NCI-H774 (cell line): ENCODE measurements at places on chromosomes 13 and 19.

GRCh38 chr19:2014131-2014571 lies 1.4 kb downstream of the BTBD2 start:
- no peak for DNase-seq

- DNase-seq, result no peak
Measured at GRCh38 chr19:17125062-17125727, 49.6 kb downstream of the MYO9B start.

DNA sequence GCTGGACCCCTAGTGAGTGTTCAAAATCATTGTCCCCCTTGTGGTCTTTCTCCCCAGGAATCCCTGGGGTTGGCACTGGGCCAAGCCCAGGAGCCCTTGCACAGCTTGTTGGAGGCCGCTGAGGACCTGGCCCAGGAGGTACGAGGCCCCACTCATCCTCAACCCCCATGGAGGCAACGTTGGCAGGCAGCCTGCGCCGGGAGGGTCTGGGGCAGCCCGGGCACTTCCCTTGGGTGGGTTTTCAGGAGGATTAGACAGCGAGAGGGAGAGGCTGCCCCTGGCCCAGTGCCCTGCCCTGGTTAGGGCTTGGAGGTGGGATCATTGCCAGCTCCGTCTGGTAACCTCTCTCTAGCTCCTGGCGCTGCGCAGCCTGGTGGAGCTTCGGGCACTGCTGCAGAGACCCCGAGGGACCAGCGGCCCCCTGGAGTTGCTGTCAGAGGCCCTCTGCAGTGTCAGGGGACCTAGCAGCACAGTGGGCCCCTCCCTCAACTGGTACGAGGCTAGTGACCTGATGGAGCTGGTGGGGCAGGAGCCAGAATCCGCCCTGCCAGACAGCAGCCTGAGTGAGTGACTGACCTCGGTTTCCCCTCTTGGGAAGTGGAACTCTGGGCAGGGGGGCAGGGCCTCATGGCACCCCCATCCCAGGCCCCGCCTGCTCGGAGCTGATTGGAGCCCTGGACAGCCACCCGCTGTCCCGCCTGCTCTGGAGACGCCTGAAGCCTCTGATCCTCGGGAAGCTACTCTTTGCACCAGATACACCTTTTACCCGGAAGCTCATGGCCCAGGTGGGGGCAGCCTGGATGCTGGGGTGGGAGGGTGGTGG lies 3.0 kb downstream of the ABCA7 start:
- DNase-seq, result no peak

GRCh38 chr13:47519626-47520025 lies 481.4 kb downstream of the SUCLA2 start:
- no peak for DNase-seq

GRCh38 chr13:26600343-26600742 lies 42.9 kb downstream of the WASF3 start:
- DNase-seq, result no peak

DNA sequence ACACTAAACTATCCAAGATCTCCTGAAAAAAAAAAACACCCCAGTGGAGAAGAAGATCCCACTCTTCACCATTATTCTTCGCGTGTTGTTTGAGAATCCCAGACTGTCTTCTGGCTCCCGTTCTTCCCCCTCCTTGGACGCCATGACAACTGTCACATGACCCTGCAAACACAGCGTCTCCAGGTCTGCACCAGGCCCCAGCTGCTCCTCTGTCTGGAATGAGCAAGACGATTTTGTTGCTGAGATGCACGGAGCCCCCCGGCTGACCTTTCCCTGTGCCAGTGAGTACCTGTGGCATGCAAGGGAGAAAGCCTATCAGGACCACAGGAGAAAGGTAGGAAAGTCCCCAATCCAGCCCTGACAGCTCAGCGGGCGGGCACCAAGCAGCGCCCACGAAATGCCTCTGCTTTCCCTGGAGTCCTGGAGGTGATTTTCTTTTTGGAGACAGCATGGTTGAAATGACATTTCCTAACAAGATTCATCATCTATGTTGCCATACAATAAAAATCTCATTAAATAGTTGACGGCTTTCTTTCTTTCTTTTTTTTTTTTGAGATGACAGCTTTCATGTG lies at the start of gene CFAP97D2:
CFAP97D2 (plus strand) TSS at position 171 of the 572 bp plus-strand sequence; CDS start at position 245, 74 bp downstream.
- no peak for DNase-seq

GRCh38 chr13:46831588-46832194 lies 34.7 kb upstream of the ESD start:
- no peak for DNase-seq

GRCh38 chr19:43595605-43595998 lies 332 bp downstream of the IRGQ start:
- DNase-seq, result no peak

- no peak for DNase-seq
Measured at GRCh38 chr13:51501096-51501495, 48.3 kb upstream of the INTS6 start.

DNA sequence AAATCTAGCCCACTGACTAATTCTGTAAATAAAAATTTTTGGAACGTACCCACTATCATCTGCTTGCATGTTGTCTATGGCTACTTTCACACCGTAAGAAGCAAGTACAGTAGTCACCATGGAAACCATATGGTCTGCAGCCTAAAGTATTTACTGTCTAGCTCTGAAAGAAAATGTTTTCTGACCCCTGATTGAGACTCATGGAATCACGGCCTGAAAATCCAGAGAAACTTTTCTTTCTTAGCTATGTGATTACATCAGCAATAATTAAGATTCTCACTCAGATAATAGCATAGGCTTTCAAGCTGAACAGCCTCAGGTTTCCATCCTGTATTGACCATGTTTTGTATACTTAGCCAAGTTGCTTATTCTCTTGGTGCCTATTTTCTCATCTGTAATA lies 264.6 kb downstream of the NHLRC3 start:
- no peak for DNase-seq

DNA sequence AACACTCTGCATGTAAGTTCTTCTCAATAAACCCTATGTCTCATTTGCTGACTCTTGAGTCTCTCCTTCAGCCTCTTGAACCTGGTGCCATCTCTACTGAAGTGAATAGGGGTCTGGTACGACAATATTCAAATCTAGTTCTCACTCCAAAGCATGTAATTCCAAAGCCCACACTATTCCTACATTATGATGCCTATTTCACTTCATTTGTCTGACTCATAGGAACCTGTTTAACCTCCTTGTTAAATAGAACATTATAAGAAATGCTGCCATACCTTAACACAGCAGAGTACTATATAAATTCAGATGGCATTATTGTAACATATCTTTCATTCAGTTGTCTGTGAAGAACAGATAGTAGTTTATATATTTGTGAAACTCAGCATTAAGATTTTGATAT lies 67.1 kb downstream of the STARD13 start:
- no peak for DNase-seq

DNA sequence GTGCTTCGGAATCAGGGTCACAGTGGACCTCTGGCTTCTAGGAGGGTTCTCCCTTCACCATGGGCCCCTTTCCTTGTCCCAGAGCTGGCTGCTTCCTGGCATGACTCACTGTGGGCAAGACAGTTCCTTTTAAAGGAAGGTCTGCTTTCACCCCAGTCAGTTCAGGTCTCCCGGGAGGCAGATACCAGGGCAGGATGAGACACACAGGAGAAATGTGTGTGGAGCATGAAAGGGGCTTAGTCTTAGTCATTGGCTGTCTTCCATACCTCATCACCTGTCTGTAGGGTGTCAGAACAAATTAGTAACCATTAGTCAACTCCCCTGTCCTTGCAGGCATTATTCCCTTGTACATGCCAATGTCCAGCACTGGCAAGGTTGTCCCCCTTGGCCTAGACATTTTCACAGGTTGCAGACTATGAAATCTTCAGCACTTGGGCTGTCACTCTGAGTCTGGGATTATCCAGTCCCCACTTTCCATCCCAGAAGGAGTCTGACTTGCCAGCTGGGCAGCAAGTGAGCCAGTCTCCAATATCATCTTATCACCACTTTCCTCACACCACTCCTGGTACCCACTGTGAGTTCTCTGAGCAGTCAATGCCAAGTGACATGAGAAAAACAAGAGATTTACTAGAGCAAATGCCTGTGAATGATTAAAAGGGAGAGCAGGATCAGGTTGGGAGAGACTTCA lies 76.8 kb upstream of the MEDAG start:
- DNase-seq, result no peak

DNA sequence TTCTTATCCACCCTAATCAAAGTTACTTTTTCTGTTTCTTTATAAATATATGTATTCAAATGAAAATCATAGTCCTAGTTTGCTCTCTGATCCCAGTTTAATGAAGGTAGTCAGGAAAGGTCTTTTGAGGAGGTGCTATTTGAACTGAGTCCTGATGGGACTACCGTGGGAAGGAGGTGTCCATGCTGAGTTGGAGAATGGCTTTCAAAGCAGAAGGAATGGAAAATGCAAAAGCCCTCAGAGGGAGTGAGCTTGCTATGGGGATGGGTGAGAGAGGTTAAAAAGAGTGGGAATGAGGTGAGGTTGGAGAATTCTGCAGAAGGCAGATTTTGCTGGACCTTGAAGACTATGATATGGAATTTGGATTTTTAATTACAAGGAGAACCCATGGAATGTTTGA lies 193.6 kb downstream of the GPC6 start:
- no peak for DNase-seq

- no peak for DNase-seq
Measured at GRCh38 chr13:72643311-72643989, 84.0 kb downstream of the MZT1 start.

- no peak for DNase-seq
Measured at GRCh38 chr13:37884674-37885073, 15.1 kb upstream of the TRPC4 start.

DNA sequence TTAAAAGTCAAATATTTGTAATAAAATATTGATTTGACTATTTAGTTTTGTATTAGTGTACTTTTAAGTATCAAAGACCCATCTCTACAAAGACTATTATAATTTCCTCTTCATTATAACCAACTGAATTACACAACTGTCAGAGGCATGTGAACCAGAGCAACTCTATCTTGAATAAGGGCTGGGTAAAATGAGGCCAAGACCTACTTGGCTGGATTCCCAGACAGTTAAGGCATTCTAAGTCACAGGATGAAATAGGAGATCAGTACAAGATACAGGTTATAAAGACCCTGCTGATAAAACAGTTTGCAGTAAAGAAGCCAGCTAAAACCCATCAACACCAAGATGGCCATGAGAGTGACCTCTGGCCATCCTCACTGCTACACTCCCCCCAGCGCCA lies 36.2 kb upstream of the ATP12A start:
- no peak for DNase-seq

DNA sequence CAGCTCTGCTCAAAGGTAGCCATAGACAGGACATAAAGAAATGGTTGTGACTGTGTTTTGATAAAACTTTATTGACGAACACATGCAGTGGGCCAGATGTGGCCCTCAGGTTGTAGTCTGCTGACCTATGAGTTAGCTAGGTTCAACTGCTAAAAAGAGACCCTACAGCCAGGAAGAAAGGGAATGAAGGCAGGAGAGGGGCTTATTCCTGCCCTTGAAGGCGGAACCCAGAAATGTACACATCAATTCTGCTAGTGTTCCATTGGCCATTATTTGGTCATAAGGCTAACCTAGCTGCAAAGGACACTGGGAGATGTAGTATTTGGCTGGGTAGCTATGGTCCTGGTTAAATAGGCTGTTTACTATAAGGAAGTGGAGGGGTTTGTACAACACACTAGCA lies 18.0 kb downstream of the APBA3 start:
- no peak for DNase-seq

DNA sequence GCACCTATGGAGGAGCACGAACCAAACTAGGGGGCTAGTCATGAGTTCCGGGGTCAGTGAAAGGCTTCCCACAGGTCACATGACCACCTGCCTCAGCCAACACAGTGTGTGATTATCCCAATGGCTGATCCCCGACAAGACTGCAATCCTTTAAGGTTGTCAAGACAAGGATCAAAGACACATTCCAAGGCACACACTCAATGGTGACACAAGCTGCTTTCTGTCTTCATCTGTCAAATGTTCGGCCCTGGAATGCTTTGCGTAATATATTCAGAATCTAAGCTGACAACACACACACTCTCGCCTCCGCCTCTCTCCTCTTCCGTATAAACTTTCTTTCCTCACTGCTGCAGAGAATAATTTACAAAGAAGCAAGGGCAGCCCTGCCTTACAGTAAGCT lies 11.7 kb downstream of the RANBP3 start:
- DNase-seq, result no peak

DNA sequence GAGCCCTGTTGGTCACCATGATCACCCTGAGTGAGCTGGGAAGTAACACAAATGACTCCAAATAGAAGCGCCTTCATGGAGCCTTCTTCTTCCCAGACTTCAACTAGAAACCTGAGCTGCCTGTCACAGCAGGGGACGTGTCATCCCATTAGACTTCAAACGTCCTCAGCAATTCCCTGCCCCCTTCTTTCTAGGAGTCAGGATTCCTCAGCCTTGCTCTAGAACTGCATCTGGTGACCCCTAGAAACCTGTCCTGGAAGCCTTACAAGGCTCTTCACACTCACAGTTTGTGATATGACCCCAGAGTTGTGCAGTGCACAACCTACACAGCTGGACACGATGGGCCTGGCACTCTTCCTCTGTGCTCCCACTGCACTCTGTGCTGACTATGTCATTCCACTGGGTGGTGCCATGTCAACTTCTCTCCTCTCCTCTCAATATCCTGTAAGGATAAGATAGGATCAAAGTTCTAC lies 23.6 kb upstream of the TTYH1 start:
- no peak for DNase-seq

DNA sequence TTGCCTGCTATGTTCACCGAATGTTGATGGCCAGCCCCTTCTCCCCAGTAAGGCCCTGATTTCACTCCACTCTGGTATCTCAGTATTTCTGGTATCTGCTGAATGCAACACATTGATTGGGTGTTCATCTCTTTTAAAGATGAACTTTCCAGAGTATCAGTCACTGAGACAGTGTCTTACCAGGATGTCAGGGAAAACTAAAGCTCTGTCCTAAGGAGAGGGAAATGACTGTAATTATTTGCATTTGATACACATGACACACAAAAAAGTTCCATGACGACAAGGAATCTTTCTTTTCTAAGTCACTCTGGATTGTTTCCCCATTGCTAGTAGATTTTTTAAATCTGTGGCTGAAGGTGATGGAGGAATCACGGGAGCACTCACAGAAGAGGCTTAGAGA lies 2.2 kb downstream of the GPC5 start:
- DNase-seq, result no peak

DNA sequence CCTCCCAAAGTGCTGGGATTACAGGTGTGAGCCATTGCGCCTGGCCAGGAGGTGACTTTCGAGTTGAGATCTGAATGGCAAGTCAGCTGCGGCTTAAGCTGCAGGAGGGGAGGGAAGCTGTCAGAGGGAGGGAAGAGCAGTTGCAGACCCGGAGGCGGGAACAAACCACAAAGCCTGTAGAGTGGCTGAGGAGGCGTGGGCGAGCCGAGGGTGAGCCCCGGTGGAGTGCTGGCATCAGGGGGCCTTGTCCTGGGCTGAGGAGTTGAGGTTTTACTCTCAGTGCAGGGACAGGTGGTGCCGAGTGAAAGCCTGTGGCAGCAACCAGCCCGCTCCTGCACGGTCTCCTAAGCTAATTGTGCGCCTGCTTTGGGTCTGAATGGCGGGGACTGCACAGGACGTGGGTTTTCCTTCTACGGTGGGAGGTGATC lies 24.2 kb downstream of the PPP1R37 start:
- no peak for DNase-seq
